ENCODE measurements at places on chromosomes 5 and 9. TPM values are rescaled to one million over a fixed set of nuclear protein-coding genes. Genes with fewer than 3 reads are reported as not detected.

Gene STXBP1
- total RNA-seq = 87.7 TPM

Gene OMD
- total RNA-seq = not detected

Gene PRR16
- 0.30 TPM for total RNA-seq

Gene INSL6
- total RNA-seq = not detected

Gene SLC46A2
- total RNA-seq = not detected

Gene BRINP1
- total RNA-seq = not detected

Gene BTNL3
- total RNA-seq = not detected

Gene TTC39B
- 17.2 TPM for total RNA-seq

Gene SEC16A
- 4.3 TPM for total RNA-seq

Gene WWC1
- total RNA-seq = 15.9 TPM

Gene GM2A
- 12.9 TPM for total RNA-seq

Gene FRMPD1
- not detected for total RNA-seq

Gene DAB2IP
- total RNA-seq = 6.8 TPM

Gene FOXD4
- total RNA-seq = not detected

Gene PLK2
- total RNA-seq = 445 TPM

Gene STPG3
- not detected for total RNA-seq

Gene TOR4A
- 2.3 TPM for total RNA-seq

Gene MYMK
- not detected for total RNA-seq

All from MG63 (cell line).